ENCODE measurements at places on chromosomes 7 and 10. TPM values are rescaled to one million over a fixed set of nuclear protein-coding genes. Genes with fewer than 3 reads are reported as not detected.

- H3K27ac ChIP-seq: peak overlapping the region; percentile 30
- H3K4me3 ChIP-seq: no peak overlapping the region
- no peak for DNase-seq
- no peaks in the 10 kb centered on the region for H3K36me3 ChIP-seq
- H3K27me3 ChIP-seq: no peaks in the 10 kb centered on the region
Measured at GRCh38 chr7:96823274-96823673, 113.6 kb upstream of the SEM1 start.

Gene RPP38
- 25.8 TPM for total RNA-seq

Gene OR2A12
- not detected for total RNA-seq

Gene THAP5
- total RNA-seq: 18.3 TPM

Gene TRDMT1
- 7.9 TPM for total RNA-seq
